ENCODE measurements at places on chromosomes 2 and 18. TPM values are rescaled to one million over a fixed set of nuclear protein-coding genes. Genes with fewer than 3 reads are reported as not detected.

Gene HOXD13
- not detected for total RNA-seq

Gene SPP2
- total RNA-seq: not detected

Gene ASPRV1
- 0.62 TPM for total RNA-seq

Gene LYG1
- 0.23 TPM for total RNA-seq

Gene ATL2
- total RNA-seq: 47.9 TPM
